Sigmoid colon (tissue), 7 donors: ENCODE measurements at places on chromosomes 6 and 20. TPM values are rescaled to one million over a fixed set of nuclear protein-coding genes. Genes with fewer than 3 reads are reported as not detected.

DNA sequence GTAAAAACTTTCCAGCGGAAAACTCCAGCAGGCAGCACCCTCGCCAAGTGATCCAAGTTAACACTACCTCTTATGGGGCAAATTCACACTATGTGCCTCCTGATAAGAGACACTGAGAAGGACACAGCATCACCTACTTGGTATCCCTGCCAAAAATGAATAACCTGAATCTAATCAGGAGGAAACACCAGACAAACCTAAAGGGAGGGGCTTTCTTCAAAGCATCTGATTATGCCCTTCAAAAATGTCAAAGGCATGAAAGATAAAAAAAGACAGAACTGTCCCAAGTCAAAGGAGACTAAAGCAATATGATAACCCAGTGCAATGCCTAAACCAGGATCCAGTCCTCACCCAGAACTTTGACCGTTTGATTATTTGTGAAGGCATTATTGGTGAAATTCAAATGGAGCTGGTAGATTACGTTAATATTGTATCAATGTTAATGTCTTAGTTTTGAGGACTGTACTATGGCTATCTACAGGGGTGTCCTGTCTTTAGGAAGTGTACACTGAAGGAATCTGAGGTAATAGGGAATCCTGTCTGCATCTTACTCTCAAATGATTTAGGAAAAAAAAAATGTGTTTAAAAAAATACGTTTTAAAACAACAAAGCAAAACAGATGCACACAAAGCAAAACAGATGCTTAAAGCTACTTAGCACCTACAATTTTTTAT, 8.3 kb downstream of the TBC1D7 start:
- peaks cover 58% of the 10 kb centered on the region for H3K36me3 ChIP-seq
- H3K4me1 ChIP-seq: no peaks in the 10 kb centered on the region
- no peaks in the 10 kb centered on the region for H3K27me3 ChIP-seq
- no peak for DNase-seq
- H3K4me3 ChIP-seq: no peak overlapping the region

DNA sequence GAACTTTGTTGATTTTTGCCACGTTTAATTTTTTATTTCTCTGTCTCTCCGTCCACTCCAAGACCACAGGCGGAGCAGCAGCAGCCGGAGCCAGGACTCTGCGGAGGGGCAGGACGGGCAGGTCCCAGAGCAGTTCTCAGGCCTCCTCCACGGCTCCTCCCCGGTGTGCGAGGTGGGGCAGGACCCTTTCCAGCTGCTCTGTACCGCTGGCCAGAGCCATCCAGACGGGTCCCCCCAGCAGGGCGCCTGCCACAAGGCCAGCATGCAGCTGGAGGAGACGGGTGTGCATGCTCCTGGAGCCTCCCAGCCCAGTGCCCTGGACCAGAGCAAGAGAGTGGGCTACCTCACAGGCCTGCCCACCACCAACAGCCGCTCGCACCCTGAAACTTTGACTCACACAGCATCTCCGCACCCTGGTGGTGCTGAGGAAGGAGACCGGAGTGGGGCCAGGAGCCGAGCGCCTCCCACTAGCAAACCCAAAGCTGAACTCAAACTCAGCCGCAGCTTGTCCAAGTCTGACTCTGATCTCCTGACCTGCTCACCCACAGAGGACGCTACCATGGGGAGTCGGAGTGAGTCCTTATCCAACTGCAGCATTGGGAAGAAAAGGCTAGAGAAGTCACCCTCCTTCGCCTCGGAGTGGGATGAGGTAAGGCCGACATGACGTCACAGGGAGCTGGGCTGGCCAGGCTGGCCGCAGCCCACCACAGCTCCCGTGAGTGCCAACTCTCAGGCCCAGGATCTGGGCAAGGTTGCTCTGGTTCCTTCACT, 123.5 kb downstream of the TCP11 start:
- peaks cover 50% of the 10 kb centered on the region for H3K4me1 ChIP-seq
- no peaks in the 10 kb centered on the region for H3K36me3 ChIP-seq
- peak overlapping the region; percentile 93 for H3K27ac ChIP-seq
- peak; percentile 89 for DNase-seq
- H3K27me3 ChIP-seq: no peaks in the 10 kb centered on the region
- H3K4me3 ChIP-seq: peak overlapping the region; percentile 72

DNA sequence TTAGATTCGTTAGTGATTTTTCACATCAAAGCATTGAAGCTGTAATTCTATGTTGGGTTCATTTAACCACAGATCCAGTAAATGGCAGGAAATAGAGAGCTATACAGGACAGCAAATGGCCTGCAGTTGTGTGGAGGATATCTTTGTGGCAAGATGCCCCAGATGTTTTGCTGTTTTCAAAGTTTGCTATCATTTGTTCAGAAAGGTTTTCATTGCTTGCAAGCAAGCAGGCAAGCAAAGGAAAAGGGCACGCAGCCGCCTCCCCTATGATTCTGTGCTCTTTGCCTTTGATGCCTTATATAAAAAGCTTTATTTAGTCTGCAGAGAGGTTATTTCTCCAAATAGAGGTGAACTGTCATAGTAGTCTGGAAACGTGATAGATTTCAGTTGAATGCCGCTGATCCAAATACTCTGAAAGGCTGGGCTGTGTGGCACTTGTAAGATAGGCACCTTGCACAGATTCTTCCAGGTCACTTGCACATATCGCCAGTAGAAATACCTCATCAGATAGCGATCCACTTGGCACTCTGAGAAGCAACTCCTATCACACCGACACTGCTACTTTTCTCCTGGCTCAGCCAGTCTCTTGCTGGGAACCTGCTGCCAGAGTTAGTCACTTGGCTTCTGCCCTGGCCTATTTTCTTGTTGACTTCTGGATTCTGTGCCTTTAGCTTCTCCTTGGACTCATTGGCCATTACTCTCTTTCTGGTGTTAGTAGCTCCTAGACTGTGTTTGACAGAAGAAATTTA, 66.4 kb downstream of the UTRN start:
- H3K27ac ChIP-seq: peak overlapping the region; percentile 22
- H3K36me3 ChIP-seq: no peaks in the 10 kb centered on the region
- DNase-seq: no peak
- H3K27me3 ChIP-seq: no peaks in the 10 kb centered on the region
- no peak overlapping the region for H3K4me3 ChIP-seq

GRCh38 chr6:55898342-55898741, 23.0 kb upstream of the BMP5 start:
- H3K36me3 ChIP-seq: no peaks in the 10 kb centered on the region
- H3K4me3 ChIP-seq: no peak overlapping the region
- no peaks in the 10 kb centered on the region for H3K4me1 ChIP-seq
- no peaks in the 10 kb centered on the region for H3K27me3 ChIP-seq
- DNase-seq: no peak

- H3K36me3 ChIP-seq: no peaks in the 10 kb centered on the region
- H3K27me3 ChIP-seq: no peaks in the 10 kb centered on the region
- H3K4me1 ChIP-seq: peaks cover 35% of the 10 kb centered on the region
These were observed 247.5 kb downstream of the TMEM242 start for GRCh38 chr6:157075549-157076450.

GRCh38 chr20:48932375-48932941, 10.9 kb downstream of the ARFGEF2 start:
- H3K27ac ChIP-seq: no peak overlapping the region
- DNase-seq: no peak
- no peaks in the 10 kb centered on the region for H3K27me3 ChIP-seq
- peaks cover 33% of the 10 kb centered on the region for H3K4me1 ChIP-seq
- no peaks in the 10 kb centered on the region for H3K36me3 ChIP-seq
- H3K4me3 ChIP-seq: no peak overlapping the region

- H3K36me3 ChIP-seq: peaks cover 35% of the 10 kb centered on the region
- H3K4me1 ChIP-seq: peaks cover 16% of the 10 kb centered on the region
- no peak for DNase-seq
- no peak overlapping the region for H3K27ac ChIP-seq
These were observed 42.8 kb upstream of the ID1 start for GRCh38 chr20:31562241-31562640.

SEL1L2 gene
- not detected for total RNA-seq

HTR1E gene
- not detected for total RNA-seq

SCGN gene
- 13.6 TPM for total RNA-seq
